ENCODE measurements at places on chromosomes 7 and 10.

GRCh38 chr7:55020466-55020871, 1.7 kb downstream of the EGFR start:
- peak; percentile 77 for DNase-seq

DNA sequence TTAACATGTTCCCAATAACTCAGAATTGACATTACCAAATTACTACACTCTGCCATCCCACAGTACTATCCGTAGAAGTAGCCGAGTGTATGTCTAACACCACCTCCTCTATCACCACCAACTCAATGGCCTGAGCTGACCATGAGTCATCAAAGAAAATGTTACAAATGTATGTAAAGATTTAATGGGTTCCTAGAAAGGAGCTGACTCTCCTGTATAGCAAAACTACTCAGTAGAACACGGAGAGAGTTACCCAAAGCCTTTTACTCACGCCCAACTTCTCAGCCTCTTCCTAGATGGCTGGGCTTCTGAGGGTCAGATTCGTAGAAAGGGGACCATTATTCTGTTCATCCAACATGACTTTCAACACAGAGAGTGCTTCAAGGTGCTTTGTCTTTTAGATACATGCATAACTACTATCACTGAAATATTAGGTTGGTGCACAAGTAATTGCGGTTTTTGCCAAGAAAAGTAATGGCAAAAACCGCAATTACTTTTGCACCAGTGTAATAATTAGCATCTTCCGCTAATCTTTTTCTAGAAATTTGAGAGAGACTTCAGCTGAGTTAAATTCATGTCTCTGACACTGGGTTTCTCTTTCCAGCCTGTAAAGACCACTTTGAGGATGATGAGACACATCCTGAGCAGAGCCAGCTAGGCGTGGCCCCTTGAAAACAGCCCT, 24.0 kb upstream of the NANOS1 start:
- no peak for DNase-seq

DNA sequence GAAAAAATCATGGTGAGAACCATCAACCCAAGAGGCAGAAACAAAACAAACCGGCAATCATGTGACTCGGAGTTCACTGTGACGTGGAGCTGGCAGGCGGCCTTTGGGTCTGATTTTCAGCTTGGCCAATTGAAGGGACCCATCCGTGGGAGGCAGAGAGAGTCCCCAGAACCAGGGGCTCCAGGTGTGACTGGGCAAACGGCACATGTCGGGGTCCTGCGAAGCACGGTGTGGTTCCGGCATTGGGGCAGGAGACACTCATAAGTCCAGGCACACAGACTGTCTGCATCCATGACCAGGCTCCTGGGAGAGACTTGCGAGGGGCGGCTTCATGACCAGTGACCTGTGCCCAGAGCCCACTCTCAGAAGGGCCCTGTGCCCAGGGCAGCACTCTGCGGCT, 12.6 kb upstream of the CNPY1 start:
- no peak for DNase-seq

DNA sequence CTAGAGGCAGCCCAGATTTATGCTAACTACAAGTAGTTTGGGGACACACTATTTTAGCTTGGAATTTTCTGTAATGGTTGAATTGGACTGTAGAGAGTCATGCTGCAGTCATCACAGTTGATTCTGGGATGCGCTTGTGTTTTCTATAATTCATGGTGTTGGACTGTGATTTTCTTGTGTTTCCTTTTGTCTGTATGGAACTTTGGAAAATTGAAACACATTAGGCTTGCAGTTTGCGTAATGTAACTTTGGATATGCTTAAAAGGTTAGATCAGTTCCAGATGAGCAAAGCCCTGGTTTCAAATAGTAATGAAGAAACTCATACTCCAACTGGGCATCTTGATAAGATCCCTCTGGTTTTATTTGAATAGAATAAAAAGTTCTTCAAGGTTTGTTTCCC, 502.2 kb downstream of the ARL4A start:
- DNase-seq = no peak

DNA sequence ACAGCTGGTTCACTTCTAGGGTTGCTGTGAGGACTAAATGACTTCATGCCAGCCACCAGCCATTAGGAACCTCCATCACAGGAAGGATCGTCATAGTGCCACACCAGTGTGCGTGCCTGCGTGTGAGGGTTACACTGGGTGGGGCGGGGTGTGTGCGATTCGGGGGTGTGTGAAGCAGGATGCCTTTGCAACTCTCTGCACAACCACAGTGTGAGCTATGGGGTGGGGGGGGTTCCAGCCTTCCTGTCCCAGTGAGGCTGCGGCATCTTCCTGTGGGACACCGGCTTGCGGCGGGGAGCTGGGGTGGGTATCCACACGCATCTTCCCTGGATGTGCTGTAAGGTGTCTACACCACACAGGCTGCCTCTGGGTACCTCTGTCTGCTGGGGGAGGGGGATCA, 6.9 kb upstream of the ELFN1 start:
- DNase-seq = no peak
